ENCODE measurements at places on chromosomes 5 and 9.

GRCh38 chr9:98784831-98785806 is 11.2 kb downstream of the ANKS6 start:
- DNase-seq = no peak

- DNase-seq = no peak
Observed at GRCh38 chr5:151406322-151406947, 41.0 kb upstream of the SLC36A1 start.

DNA sequence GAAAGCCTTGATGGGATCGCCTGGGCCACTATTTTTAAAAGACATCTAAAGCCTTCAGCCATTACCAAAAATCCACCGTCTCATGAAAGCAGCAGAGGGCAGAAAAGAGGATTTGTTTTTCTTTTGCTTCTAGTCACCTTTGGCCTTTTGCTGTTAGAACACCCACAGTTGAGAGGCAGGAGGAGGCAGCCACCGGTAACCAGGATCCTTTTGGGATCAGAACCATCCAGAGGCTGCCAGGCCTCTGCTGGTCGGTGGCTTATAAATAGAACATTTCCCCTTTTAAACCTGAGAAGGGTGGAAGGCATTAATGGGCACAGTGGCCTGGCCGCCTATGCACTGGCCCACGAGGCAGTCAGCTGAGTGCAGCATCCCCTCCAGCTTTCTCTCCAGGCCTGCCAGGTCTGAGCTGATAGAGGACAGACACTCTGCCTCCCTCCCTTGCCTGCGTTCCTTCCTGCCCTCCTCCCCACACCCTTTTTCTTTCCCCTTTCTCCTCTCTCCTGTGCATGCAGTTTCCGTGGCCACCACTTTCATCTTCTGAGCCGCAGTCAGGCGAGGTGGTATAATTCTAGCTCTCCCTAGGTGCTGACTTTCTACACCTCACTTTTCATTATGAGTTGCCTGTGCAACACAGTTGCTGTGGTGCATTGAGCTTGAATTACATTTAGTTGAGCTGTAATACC is 253.4 kb downstream of the ARHGAP26 start:
- no peak for DNase-seq

DNA sequence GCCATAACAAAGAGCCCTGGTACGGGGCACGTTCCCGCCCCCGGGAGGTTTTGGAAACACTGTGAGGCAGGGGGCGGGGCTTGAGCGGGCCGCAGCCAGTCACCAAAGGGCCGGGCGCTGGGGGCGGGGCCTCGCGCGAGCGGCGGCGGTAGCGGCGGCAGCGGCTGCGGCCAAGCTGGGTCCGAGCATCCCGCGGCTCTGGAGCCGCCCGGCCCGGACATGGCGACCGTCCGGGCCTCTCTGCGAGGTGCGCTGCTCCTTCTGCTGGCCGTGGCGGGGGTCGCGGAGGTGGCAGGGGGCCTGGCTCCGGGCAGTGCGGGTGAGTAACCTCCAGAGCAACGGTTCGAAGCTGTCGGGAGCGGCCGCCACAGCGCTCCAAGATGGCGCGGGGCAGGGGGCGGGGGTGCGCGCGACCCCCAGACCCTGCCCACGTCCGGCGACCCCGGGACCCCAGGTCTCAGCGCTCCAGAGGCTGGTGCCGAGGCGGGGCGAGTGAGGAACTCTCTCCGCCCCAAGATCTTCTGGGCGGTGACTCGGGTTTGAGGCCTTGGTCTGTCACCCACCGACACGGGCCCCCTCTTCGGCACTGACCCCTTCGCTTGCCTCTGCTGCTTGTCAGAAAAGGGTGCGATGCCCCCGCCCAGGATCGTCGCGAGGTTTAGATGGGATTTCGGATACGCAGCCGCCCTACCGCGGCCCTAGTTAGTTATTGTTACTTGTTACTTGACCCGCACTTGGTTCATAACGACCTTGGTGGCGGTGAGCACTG is at the start of gene RECK:
RECK (plus strand) TSS at position 134 of the 769 bp plus-strand sequence; CDS start at position 220, 86 bp downstream.
- DNase-seq = peak; percentile 79

GRCh38 chr9:133101356-133102189 is 19.5 kb downstream of the RALGDS start:
- DNase-seq = no peak

- DNase-seq = no peak
Observed at GRCh38 chr9:118088090-118088489, 383.9 kb downstream of the TLR4 start.

DNA sequence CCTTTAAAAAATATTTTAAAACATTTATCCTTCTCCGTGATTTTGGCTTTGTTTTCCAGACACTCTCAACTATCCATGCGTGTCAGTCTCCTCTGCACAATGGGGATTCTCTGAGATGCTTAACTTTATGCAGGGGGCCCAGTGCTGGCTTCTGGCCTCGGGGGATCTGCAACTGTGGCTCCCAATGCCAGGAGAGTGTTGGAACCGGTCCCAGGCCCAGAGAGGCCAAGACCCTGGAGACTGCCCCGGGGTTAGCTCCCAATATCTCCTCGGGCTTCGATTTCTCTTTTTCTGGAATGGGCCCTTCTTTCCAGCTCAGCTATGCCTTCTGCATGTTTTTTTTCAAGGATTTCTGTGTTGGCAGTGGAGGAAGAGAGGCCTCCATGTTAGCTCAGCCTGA is 20.1 kb upstream of the SARDH start:
- DNase-seq = no peak

DNA sequence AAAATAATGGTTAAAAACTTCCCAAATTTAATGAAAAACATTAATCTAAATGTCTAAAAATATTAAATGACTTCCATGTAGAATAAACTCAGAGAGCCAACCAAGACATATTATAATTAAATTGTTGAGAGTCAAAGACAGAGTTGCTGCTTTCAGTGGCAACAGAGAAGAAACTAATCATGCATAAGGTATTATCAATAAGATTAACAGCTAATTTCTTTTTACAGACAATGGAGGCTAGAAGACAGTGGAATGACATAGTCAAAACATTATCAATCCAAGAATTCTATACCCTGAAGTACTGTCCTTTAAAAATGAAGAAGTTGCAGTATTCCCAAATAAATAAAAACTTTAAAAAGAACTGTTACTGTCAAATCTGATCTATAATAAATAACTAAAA is 268.7 kb downstream of the IRX2 start:
- DNase-seq = no peak

- no peak for DNase-seq
Observed at GRCh38 chr9:92308893-92309292, 15.4 kb upstream of the IARS1 start.

GRCh38 chr9:20512106-20512505 is 110.2 kb downstream of the MLLT3 start:
- no peak for DNase-seq

DNA sequence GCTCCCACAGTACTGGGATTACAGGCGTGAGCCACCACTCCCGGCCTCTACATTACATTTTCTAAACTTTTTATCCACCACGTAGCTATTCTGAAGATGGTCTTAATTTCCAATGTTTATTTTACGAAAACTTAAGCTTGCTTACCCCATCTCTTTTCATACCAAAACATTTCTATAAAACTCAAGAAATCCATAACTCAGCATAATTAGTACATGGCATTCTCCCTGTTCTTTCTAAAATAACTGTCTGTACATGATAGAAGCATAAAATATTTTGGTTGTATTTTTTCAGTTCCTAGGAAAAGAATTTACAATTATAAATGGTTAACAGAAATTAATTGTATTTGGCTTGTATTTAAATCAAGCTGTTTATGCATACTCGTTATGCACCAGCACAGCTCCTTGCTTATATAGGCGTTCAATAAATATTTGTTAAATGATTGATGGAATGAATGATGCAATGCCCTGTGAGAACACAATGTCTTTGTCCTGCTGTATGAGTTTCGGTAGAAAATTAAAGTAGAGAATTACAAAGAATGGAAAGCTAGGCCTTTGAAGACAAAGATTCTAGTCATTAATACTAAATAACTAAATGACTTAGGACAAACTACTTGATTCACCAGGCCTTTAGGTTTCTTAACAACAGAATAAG is 384.2 kb downstream of the EFNA5 start:
- DNase-seq = no peak

DNA sequence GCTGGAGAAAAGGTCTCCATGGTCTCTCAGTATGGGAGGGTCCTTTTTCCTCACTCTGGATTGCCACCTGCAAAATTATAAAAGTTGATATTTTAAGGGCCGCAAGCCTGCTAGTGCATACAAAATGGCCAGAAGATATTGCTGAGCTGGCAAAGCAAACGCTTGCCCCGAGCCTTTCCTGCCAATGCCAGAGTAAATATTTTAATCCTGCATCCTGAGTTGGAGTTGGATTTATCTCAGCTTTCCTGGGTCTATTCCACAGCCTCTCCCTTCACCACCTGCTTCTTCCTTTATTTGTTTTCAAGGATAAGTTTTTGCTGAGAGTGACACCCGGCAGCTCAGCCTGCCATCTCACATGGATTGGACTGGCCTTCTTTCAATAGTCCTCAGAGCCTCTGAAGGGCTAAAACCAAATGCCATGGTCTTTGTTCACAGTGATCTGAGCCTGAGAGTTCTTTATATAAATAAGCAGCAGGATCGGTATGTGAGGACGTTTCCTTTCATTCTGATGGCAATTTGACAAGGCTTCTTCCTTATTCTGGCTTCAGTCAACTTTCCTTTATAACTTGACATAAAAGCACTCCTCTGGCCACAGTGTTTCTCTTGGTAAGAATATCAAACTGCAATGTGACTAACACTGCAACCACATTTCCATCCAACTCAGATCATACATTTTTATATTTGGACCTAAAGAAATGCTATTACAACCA is 170.1 kb downstream of the ADAMTS12 start:
- no peak for DNase-seq

- DNase-seq = no peak
Observed at GRCh38 chr5:140020601-140021177, 22.4 kb downstream of the NRG2 start.

DNA sequence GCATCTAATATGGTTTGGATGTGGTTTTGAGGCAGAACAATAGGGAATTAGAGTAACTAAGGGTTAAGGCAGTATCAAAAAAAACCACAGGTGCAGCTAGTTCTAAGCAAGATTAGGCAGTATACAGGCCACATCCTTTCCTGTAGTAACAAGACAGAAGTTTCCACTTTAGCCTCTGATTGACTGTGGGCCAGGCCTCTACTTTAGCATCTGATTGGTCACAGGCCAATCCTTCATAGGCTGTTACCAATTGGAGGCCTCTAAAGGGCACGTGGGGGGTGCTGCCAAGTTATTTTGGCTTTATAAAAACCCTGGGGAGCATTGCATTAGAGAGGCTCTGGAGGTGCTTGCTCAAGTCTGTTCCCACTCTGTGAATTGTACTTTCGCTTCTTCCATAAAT is 144.1 kb upstream of the ST8SIA4 start:
- no peak for DNase-seq
